SJCRH30 (cell line): ENCODE measurements at places on chromosomes 7 and 10. TPM values are rescaled to one million over a fixed set of nuclear protein-coding genes. Genes with fewer than 3 reads are reported as not detected.

HTR5A gene
- not detected in 2 replicates for total RNA-seq

RPEL1 gene
- total RNA-seq: not detected in 2 replicates

- no peak for DNase-seq
These were observed 165.8 kb downstream of the KLF6 start for GRCh38 chr10:3619241-3619640.

- DNase-seq: no peak
These were observed 15.6 kb upstream of the AKR1C3 start for GRCh38 chr10:5078547-5079180.

- DNase-seq: no peak
These were observed 2.6 kb upstream of the ZNF503 start for GRCh38 chr10:75403939-75404814.
